Stimulated activated CD4-positive, alpha-beta T cell treated with anti-CD3 and anti-CD28 coated beads, Interleukin-1b, Interleukin-23, amount 100 ng/mL, for 24 hours (primary cell): ENCODE measurements at places on chromosomes 12 and 14.

DNA sequence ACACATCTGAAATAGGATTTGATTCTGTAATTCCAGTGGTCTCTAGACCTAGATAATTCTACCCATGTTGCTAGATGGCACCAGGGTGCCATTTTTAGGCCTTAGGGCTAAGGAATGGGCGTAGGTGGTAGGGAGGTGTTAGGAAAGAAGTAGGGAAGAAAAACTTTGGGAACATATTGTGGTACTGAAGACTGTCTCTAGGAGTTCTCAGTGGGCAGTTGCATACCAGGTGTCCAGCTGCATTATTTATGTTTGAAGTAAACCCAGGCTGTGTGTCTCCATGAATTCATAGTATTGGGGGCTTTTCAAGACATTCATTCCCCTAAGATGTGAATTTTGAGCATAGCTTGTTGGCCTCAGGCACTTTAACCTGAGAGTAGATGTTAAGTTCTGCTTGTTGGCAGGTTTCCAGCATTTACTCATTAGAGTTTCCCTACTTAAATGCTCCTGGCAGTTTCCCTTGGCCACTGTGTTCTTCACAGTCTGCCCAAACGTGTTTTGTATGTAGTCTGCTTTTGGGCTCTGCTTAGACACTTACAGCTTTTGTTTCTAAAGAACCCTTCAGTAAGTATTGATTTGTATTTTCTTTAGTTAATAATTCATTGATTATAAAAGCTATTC lies 31.5 kb upstream of the CCT2 start:
- DNase-seq: no peak

DNA sequence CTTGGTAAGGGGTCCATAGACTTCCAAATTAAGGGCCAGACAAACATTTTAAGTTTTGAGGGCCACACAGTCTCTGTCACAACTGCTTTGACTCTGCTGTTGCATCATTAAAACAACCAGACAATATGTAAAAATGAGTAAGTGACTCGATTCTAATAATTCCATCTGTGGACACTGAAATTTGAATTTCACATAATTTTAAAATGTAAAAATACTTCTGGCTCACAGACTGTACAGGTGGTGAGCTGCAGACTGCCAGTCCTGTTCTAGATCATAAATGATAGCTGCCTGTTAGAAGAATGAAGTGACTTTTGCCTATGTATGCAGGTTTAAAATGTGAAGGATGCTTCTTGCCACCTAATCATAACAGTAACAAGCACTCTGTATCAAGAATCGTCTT lies 15.7 kb downstream of the NUDT4 start:
- no peak for DNase-seq

- DNase-seq: no peak
Measured at GRCh38 chr14:93962701-93963601, 13.4 kb downstream of the ASB2 start.

DNA sequence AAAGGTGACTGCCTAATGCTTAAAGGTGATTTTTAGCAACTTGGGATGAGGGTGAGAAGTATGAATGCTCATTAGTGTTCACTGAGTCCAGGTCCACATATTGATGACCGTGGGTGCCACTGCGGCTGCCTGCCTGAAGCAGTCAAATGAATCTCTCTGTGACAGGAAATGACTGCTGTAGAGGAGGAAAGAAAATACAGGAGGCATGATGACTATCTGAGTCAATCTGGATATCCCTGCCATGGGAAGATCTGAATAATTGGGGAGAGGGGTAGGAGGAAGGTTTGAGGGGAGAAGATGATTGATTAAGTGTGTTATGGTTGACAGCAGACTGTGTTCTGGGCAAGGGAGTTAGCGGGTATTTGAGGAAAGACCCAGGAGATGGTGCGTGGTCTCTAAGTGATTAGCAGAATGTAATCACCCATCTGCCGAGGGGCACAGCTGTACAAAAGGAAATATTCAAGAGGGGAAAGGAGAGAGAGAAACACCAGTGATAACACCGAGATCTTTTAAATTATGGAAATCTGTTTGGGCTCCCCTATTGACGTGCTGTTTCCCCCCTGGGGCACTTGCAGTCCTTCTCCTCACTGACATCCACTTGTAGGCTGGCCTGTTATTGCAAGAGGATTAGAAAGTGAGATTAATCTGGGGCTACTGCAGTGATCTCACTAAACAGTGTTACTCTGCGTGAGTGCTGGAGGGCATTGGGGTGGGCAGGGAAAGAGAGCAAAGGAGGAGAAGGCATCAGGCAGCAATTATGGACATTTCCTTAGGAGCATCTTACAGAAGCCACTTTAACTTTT lies 97.7 kb downstream of the AKAP6 start:
- DNase-seq: no peak

DNA sequence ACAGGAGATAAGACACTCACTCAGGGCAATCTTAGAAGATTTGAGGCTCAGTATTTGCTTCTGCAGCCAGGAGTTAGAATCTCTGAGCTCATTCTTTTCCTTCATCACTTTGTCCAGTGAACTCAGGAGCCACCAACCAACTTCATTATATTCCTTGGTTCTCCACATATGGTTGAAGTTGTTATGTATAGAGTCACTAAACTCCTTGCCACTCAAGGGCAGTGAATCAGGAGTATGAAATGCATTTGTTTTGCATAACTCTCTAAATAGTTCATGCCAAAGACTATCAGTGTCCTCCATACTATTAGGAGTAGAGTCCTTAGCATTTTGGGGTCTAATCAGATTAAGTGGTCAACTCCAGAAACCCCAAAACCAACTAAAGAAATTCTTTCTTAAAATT lies 150.6 kb downstream of the CCDC59 start:
- DNase-seq: no peak

DNA sequence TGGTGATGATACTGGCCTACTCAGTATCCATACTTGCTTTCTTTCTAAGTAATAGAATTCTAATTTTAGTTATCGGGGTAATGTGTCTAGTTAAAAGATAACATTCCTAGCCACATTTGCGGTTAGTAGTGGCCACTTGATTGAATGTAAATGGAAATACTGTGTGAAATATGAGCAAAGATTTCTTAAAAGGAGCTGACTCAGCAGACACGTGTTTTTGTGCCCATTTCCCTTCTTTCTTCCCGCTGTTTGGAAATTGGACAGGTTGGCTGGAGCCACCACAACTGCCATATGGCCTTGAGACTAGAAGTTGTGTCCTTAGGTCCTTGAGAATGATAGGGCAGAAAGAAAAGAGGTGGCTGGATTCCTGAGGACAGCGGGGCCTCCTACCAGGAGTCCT lies 19.8 kb upstream of the DCD start:
- DNase-seq: no peak

- DNase-seq: no peak
Measured at GRCh38 chr14:34449819-34450541, 12.1 kb downstream of the SPTSSA start.
